ENCODE measurements at places on chromosomes 5 and 9. TPM values are rescaled to one million over a fixed set of nuclear protein-coding genes. Genes with fewer than 3 reads are reported as not detected.

- H3K4me3 ChIP-seq = no peak overlapping the region
- no peaks in the 10 kb centered on the region for H3K4me1 ChIP-seq
- H3K27ac ChIP-seq = no peak overlapping the region
- no peak for DNase-seq
These were observed 51.0 kb upstream of the IFNK start for GRCh38 chr9:27473111-27473529.

DNA sequence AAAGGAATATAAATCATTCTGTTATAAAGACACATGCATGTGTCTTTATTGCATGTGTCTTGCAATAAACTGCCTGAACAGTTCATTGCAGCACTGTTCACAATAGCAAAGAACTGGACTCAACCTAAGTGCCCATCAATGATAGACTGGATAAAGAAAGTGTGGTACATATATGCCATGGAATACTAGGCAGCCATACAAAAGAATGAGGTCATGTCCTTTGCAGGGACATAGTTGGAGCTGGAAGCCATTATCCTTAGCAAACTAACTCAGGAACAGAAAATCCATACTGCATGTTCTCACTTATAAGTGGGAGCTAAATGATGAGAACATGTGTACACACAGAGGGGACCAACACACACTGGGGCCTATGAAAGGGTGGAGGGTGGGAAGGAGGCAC lies 63.7 kb upstream of the CHD1 start:
- no peak overlapping the region for H3K4me3 ChIP-seq
- H3K27me3 ChIP-seq = peaks cover 3% of the 10 kb centered on the region
- DNase-seq = no peak

The NFIL3 gene
- 18.5 TPM for total RNA-seq

DNA sequence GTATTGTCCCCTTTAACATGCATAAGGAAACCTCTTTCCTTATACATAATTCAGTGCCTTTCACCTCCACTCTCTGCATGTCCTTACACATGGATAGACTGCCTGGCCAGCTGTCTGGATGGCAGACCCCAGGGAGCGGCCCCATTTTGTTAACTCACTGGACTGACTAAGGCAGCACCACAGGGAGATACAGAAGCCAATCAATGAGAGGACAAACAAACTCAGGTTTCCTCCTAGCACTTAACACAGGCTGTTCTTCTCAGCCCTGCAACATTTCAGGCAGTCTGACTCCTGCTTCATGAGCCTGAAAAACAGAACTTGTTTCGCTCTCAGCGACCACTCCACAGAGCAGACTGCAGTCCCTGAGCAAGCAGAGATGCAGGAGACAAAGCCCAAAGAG lies 135.4 kb upstream of the RASEF start:
- peaks cover 9% of the 10 kb centered on the region for H3K27me3 ChIP-seq
- no peaks in the 10 kb centered on the region for H3K36me3 ChIP-seq
- no peak overlapping the region for H3K4me3 ChIP-seq
- no peak for DNase-seq

DNA sequence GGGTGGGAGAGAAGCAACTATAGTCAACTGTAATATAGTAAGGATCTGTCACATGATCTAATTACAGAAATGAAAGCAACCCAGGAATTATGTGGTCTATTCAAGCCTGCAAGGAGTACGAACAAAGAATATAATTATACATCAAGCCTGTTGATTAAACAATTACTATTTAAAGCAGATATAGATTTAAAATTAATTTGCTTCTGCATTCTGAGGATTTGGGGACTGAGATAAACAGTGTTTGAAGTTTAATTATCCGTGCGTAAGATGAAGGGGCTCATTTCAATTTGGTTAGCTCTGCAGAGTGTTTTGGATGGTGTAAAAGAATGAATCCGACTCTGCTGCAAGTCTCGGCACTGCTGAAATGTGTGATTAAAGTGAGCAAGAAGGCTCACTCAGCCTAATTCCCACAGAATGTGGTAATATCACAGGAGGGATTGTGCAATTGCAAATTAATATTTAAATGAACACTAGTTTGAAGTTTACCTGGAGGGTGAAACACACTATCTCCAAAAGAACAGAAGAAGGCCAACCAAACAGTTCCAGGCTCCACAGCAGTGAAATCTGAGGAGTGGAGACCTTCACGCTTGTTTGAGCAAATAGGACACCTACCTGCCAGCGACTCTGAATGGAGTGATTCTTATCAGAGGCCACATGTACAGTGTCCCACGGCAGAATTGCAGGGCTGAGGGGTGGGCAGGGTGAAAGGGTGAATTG lies 420.6 kb upstream of the SLC30A5 start:
- no peak for DNase-seq
- H3K4me1 ChIP-seq = peaks cover 5% of the 10 kb centered on the region
- H3K4me3 ChIP-seq = no peak overlapping the region
- H3K27me3 ChIP-seq = peaks cover 4% of the 10 kb centered on the region

- H3K27ac ChIP-seq = no peak overlapping the region
- no peak overlapping the region for H3K4me3 ChIP-seq
- H3K4me1 ChIP-seq = peaks cover 9% of the 10 kb centered on the region
- no peaks in the 10 kb centered on the region for H3K27me3 ChIP-seq
- H3K36me3 ChIP-seq = peaks cover 22% of the 10 kb centered on the region
- no peak for DNase-seq
These were observed 36.7 kb downstream of the GEMIN5 start for GRCh38 chr5:154901276-154901675.

DNA sequence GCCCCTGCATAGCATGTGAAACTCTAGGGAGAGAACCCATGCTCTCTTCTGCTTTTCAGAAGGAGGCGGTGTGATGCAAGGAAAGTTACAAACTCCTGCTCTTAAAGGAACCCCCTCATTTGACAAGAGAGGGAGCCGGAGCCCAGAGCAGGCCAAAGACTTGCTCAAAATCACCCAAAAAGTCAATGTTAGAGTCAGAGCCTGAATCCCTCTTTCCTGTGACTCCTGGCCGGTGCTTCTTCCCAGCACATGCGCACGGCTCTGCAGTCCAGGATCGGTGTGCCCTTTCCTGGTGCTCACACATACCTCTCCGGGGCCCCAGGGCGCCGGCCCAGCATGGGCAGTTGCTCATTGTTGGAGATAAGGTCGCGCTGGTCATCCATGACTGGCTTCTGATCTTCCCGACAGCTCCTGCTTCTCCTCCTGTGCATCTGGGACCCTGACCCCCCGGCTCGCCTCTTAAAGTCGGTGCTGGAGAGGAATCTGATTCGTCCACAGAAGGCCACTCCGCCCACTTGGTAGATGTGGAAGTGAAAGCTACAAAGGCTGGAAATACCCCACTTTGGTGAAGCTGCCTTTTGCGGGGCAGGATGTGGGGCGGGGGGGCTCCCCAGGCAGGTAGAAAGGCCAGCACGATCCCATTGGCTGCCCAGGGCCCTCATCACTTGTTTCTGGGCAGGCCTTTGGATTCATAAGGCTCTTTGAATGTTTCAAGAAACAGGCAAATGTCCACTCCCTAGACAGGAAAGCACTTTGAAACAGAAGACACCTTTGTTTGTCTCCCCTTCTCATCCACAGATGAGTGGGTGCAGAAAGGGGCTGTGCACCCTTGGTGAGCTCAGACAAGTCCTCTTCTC lies at the start of gene CD74:
CD74 (minus strand) TSS at position 592 of the 857 bp plus-strand sequence; CDS start at position 431, 161 bp downstream.
- H3K27me3 ChIP-seq = peaks cover 3% of the 10 kb centered on the region
- no peak for DNase-seq
- H3K36me3 ChIP-seq = no peaks in the 10 kb centered on the region
- peaks cover 8% of the 10 kb centered on the region for H3K4me1 ChIP-seq

GRCh38 chr5:10927608-10928007 lies 166.6 kb upstream of the DAP start:
- peaks cover 7% of the 10 kb centered on the region for H3K36me3 ChIP-seq
- DNase-seq = no peak
- no peaks in the 10 kb centered on the region for H3K4me1 ChIP-seq
- no peak overlapping the region for H3K4me3 ChIP-seq

- H3K27me3 ChIP-seq = no peaks in the 10 kb centered on the region
- no peaks in the 10 kb centered on the region for H3K36me3 ChIP-seq
- peaks cover 33% of the 10 kb centered on the region for H3K4me1 ChIP-seq
- H3K27ac ChIP-seq = peak overlapping the region; percentile 80
- peak; percentile 37 for DNase-seq
These were observed 41.5 kb upstream of the MAP1B start for GRCh38 chr5:72065751-72066255.

The ZFP62 gene
- 11.4 TPM for total RNA-seq

DNA sequence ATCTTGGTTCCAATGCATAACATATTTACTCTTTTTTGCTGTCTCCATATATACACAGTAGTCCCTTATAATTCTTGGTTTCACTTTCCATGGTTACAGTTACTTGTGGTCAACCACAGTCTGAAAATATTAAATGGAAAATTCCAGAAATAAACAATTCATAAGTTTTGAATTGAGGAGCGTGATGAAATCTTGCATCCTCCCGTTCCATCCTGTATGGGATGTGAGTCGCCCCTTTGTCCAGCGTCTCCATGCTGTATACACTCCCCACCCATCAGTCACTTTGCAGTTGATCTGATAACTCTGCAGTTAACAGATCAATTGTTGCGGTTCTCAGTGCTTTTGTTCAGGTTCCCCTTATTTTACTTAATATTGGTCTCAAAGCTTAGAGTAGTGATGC lies 11.5 kb upstream of the FAF2 start:
- H3K27ac ChIP-seq = peak overlapping the region; percentile 5
- H3K4me1 ChIP-seq = peaks cover 24% of the 10 kb centered on the region
- DNase-seq = no peak
- H3K4me3 ChIP-seq = peak overlapping the region; percentile 65

The GPR151 gene
- not detected for total RNA-seq

The TEX48 gene
- total RNA-seq = not detected

DNA sequence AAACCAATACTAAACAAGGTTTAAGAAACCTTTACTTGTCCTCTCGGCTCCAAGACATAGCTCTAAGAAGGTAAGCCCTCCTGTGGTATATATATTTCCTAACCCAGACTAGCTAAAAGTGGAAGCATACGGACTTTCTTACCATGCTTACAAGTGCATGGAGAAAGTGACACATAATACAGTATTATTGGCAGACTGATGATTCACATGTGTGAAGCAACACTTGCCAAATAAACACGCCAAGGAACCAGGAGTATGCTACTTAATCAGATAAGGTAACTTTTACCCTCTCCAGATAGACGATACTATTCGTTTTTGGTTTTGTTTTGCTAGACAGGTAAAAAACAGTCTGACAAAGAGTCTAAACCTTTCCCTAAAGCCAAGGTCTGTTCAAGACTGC lies 264.1 kb downstream of the MLLT3 start:
- H3K4me1 ChIP-seq = peaks cover 55% of the 10 kb centered on the region
- H3K4me3 ChIP-seq = no peak overlapping the region
- no peaks in the 10 kb centered on the region for H3K36me3 ChIP-seq
- DNase-seq = peak; percentile 56

GRCh38 chr5:130126746-130127145 lies 222.5 kb downstream of the CHSY3 start:
- no peak overlapping the region for H3K27ac ChIP-seq
- 0 out of 2 replicates have a peak, but pooled peaks cover 4% of the 10 kb centered on the region for H3K36me3 ChIP-seq
- H3K4me1 ChIP-seq = no peaks in the 10 kb centered on the region

DNA sequence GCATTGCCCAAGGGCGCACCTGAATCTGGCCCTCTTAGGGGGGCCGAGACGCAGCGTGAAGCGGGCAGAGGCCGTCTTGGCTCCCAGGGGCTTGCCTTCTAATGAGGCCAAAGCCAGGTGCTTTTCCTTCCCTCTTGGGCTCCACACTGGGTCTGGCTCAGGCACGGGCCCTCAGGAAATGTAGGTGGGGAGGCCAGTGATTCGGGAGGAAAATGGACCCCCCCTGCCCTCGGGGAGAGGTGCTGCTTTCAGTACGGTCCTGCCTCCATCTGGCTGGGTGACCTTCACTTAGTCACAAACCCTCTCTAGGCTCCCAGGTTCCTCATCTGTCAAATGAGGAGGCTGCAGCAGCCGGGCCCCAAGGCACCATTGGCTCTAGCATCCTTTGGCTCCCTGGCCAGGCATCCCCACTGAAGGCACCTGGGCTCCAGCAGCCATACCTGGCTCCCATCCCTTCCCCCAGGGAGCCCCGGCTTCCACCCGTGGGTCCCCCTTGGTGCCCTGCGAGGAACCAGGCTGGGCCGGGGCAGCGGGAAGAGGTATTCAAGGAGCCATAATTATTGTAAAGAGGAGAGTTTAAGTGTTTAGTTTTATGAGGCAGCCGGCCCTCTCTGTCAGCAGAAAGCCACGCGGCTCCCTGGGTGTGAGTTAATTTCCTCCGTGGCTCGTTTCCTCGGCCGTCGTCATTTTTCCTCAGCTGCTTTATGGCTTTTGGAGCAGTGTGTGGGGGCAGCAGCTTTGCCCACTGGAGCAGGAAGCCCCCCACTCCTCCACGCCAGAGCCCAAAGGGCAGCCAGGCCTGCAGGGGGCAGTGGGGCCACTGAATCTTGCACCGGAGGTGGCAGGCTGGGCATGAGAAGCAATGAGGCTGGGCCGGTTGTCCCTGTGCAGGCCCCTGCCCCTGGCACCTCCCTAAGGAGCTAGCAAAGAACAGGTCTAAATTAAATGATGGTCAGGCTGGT lies 24.9 kb upstream of the UNC5A start:
- H3K36me3 ChIP-seq = no peaks in the 10 kb centered on the region
- no peak overlapping the region for H3K4me3 ChIP-seq
- peaks cover 30% of the 10 kb centered on the region for H3K27me3 ChIP-seq

GRCh38 chr5:67992923-67993322 lies 222.6 kb upstream of the PIK3R1 start:
- no peak overlapping the region for H3K27ac ChIP-seq
- H3K27me3 ChIP-seq = no peaks in the 10 kb centered on the region
- peak; percentile 44 for DNase-seq
- H3K4me3 ChIP-seq = no peak overlapping the region
- H3K36me3 ChIP-seq = no peaks in the 10 kb centered on the region

The SIT1 gene
- not detected for total RNA-seq

- no peak overlapping the region for H3K4me3 ChIP-seq
- H3K27me3 ChIP-seq = no peaks in the 10 kb centered on the region
- peaks cover 27% of the 10 kb centered on the region for H3K4me1 ChIP-seq
- no peak overlapping the region for H3K27ac ChIP-seq
- peaks cover 17% of the 10 kb centered on the region for H3K36me3 ChIP-seq
These were observed 34.9 kb downstream of the PTGES start for GRCh38 chr9:129717991-129718390.

The TMEM215 gene
- not detected for total RNA-seq

DNA sequence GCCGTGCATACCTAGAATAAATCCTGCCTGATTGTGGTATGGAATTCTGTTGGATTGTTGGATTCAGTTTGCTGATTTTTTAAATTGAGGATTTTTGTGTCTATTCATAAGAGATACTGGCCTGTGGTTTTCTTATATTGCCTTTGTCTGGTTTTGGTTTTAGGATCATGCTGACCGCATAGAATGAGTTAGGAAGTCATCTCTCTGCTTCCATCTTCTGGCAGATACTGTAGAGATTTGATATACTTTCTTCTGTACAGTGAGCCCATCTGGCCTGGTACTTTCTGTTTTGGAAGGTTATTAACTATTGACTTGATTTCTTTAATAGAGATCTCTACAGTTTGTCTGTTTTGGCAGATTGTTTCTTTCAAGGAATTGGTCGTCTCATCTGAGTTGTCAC lies 14.7 kb downstream of the CEP72 start:
- peaks cover 16% of the 10 kb centered on the region for H3K36me3 ChIP-seq
- peak; percentile 11 for DNase-seq
- H3K27ac ChIP-seq = no peak overlapping the region
- H3K4me3 ChIP-seq = no peak overlapping the region

GRCh38 chr9:34456746-34457145 lies 1.6 kb downstream of the FAM219A start:
- peaks cover 8% of the 10 kb centered on the region for H3K36me3 ChIP-seq
- DNase-seq = no peak
- peak overlapping the region; percentile 100 for H3K4me3 ChIP-seq
- H3K4me1 ChIP-seq = peaks cover 65% of the 10 kb centered on the region
- peaks cover 6% of the 10 kb centered on the region for H3K27me3 ChIP-seq
- peak overlapping the region; percentile 95 for H3K27ac ChIP-seq

GRCh38 chr5:138986186-138986800 lies 111.2 kb upstream of the LRRTM2 start:
- no peak for DNase-seq
- peaks cover 48% of the 10 kb centered on the region for H3K4me1 ChIP-seq
- no peaks in the 10 kb centered on the region for H3K27me3 ChIP-seq
- no peaks in the 10 kb centered on the region for H3K36me3 ChIP-seq
- no peak overlapping the region for H3K4me3 ChIP-seq
